Breast epithelium (tissue), 4 donors: ENCODE measurements at places on chromosomes 1 and 21. TPM values are rescaled to one million over a fixed set of nuclear protein-coding genes. Genes with fewer than 3 reads are reported as not detected.

GRCh38 chr1:64223329-64224151 is 20.1 kb downstream of the UBE2U start:
- H3K36me3 ChIP-seq: no peaks in the 10 kb centered on the region
- no peaks in the 10 kb centered on the region for H3K27me3 ChIP-seq
- H3K4me1 ChIP-seq: no peaks in the 10 kb centered on the region

GRCh38 chr1:219489636-219490035 is 123.3 kb downstream of the ZC3H11B start:
- no peak overlapping the region for H3K4me3 ChIP-seq
- no peaks in the 10 kb centered on the region for H3K36me3 ChIP-seq
- no peak for DNase-seq
- H3K27me3 ChIP-seq: no peaks in the 10 kb centered on the region
- H3K4me1 ChIP-seq: no peaks in the 10 kb centered on the region

GRCh38 chr1:78432016-78432415 is 58.8 kb upstream of the PTGFR start:
- H3K4me3 ChIP-seq: no peak overlapping the region
- no peaks in the 10 kb centered on the region for H3K36me3 ChIP-seq
- H3K4me1 ChIP-seq: no peaks in the 10 kb centered on the region
- no peak for DNase-seq
- H3K27ac ChIP-seq: no peak overlapping the region
- H3K27me3 ChIP-seq: no peaks in the 10 kb centered on the region

DNA sequence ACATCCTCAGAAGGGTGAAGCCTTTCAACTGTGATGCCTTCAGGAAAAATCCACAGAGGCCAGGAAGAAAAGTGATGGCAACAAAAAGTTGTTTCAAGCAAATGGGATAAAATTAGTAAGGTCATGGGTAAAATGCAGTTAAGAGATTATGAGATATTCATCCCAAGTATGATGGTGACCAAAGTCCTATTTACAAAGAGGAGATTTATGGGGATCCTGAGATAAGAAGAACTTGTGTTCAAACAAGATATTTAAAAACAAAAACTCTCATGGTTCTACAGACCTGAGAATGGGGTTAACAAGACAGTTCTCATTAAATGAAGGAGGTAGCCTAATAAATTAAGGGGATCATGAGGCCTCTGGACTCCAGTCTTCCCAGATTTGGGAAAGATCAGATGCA is 184.4 kb downstream of the FCRL5 start:
- no peaks in the 10 kb centered on the region for H3K27me3 ChIP-seq
- no peaks in the 10 kb centered on the region for H3K36me3 ChIP-seq
- no peak overlapping the region for H3K27ac ChIP-seq
- no peak overlapping the region for H3K4me3 ChIP-seq
- H3K4me1 ChIP-seq: no peaks in the 10 kb centered on the region
- no peak for DNase-seq

DNA sequence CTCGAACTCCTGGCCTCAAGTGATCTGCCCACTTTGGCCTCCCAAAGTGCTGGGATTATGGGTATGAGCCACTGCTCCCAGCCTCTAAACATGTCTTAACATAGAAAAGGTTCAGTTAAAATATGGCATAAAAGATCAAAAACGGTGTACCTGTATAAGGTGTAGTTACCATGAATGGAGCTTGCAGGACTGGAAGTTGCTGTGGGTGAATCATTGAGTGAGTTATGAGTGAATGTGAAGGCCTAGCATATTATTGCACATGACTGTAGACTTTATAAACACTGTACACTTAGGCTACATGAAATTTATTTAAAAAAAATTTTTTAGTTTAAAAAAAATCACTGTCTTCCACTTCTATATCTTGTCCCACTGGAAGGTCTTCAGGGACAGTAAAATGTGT is 15.7 kb downstream of the ABCD3 start:
- H3K4me1 ChIP-seq: no peaks in the 10 kb centered on the region
- no peak for DNase-seq
- no peak overlapping the region for H3K4me3 ChIP-seq
- H3K27me3 ChIP-seq: no peaks in the 10 kb centered on the region
- H3K36me3 ChIP-seq: no peaks in the 10 kb centered on the region
- H3K27ac ChIP-seq: no peak overlapping the region

DNA sequence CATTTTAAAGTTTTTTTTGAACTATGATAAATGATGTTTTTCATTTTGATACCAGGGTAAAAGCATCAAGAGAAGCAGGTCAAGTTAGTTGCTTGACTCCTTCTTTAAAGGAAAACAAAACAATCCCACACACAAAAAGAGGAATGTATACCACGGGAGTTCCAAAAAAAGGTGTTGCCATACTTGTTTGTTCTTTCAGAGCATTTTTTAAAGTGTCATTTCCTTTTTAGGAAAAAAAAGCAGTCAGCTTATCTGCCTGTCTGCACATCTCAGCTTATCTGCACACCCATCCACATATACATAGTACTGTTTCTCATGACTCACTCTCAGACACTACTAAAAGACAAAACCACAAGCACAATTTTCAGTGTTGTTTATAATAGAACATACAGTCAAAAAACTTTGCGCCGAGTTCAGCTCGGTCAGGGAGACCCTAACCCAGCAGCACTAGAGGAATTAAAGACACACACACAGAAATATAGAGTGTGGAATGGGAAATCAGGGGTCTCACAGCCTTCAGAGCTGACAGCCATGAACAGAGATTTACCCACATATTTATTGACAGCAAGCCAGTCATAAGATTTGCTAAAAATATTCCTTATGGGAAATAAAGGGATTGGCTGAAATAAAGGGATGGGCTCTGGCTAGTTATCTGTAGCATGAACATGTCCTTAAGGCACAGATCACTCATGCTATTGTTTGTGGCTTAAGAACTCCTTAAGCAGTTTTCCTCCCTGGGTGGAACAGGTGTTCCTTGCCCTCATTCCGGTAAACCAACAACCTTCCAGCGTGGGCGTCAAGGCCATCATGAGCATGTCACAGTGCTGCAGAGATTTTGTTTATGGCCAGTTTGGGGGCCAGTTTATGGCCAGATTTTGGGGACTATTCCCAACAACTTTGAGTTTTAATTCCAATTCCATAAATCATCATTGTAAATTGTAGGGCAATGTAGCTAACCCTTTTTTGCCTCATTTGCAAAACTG is 11.4 kb upstream of the MNDA start:
- H3K27ac ChIP-seq: no peak overlapping the region
- H3K4me3 ChIP-seq: no peak overlapping the region
- no peak for DNase-seq
- no peaks in the 10 kb centered on the region for H3K4me1 ChIP-seq
- H3K27me3 ChIP-seq: no peaks in the 10 kb centered on the region

DNA sequence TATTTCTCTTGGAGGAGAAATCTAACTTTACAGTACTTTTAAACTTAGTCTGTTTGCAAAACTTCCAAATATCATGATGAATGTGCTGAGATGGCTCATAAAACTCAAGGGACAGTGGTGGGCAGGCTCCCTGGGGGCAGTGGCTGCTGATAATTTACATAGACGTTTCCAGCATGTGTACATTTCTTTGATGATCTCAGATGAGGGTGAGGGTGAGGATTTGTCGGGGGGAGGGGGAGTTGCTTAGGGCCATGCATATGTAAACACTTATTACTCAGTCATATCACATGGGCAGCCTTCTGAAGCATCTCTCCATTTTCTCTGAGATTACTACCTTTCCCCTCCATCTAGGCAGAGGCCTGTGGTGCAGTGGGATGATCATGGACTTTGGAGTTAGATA is 152.9 kb upstream of the HMGB4 start:
- no peaks in the 10 kb centered on the region for H3K4me1 ChIP-seq
- H3K27me3 ChIP-seq: peaks cover 4% of the 10 kb centered on the region
- H3K27ac ChIP-seq: no peak overlapping the region

- no peak for DNase-seq
- no peaks in the 10 kb centered on the region for H3K27me3 ChIP-seq
- no peak overlapping the region for H3K27ac ChIP-seq
- H3K36me3 ChIP-seq: no peaks in the 10 kb centered on the region
- no peaks in the 10 kb centered on the region for H3K4me1 ChIP-seq
Measured at GRCh38 chr1:119391749-119392148, 23.2 kb downstream of the HAO2 start.

DNA sequence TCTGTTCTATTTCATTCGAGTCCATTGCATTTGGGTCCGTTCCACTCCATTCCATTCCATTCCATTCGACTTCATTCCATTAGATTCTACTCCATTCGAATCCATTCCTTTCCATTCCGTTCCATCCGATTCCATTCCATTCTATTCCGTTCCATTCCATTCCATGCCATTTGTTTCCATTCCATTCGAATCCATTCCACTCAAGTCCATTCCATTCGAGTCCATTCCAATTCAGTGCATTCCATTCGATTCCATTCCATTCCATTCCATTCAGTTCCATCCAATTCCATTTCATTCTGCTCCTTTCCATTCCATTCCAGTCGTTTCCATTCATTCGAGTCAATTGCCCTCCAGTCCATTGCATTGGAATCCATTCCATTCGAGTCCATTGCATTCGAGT is 2603.7 kb upstream of the TPTE start:
- DNase-seq: no peak
- H3K36me3 ChIP-seq: no peaks in the 10 kb centered on the region
- H3K4me1 ChIP-seq: no peaks in the 10 kb centered on the region
- H3K27ac ChIP-seq: no peak overlapping the region
- no peaks in the 10 kb centered on the region for H3K27me3 ChIP-seq
- H3K4me3 ChIP-seq: no peak overlapping the region

DNA sequence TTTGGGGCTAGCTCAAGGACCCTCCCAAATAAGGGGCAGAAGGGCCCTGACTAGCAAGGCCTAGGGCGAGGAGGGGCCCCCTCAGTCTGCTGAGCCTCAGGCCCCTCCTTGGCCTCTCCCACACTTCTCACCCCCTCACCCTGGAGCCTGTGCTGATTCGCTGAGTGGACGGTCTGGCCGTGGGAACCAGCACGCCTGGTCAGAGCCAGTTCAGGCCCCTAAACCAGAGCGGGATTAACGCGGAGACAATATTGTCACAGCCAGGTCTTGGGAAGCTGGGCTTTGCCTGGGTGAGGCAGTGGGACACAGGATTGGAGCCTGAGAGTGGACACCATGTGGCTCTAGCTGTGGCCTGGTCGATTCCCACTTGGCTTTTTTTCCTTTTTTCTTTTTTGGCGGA is 4.8 kb upstream of the FBLIM1 start:
- H3K4me3 ChIP-seq: no peak overlapping the region
- no peak overlapping the region for H3K27ac ChIP-seq
- no peaks in the 10 kb centered on the region for H3K27me3 ChIP-seq
- H3K36me3 ChIP-seq: no peaks in the 10 kb centered on the region
- H3K4me1 ChIP-seq: peaks cover 13% of the 10 kb centered on the region

- H3K36me3 ChIP-seq: no peaks in the 10 kb centered on the region
- H3K4me3 ChIP-seq: no peak overlapping the region
- no peaks in the 10 kb centered on the region for H3K27me3 ChIP-seq
- H3K4me1 ChIP-seq: no peaks in the 10 kb centered on the region
- no peak overlapping the region for H3K27ac ChIP-seq
- DNase-seq: no peak
Measured at GRCh38 chr1:65209005-65209885, 61.2 kb downstream of the AK4 start.

GRCh38 chr1:22503721-22504410 is 52.2 kb downstream of the ZBTB40 start:
- H3K27me3 ChIP-seq: no peaks in the 10 kb centered on the region
- no peaks in the 10 kb centered on the region for H3K4me1 ChIP-seq
- no peak overlapping the region for H3K4me3 ChIP-seq
- no peaks in the 10 kb centered on the region for H3K36me3 ChIP-seq

- no peaks in the 10 kb centered on the region for H3K4me1 ChIP-seq
- H3K27me3 ChIP-seq: no peaks in the 10 kb centered on the region
- no peak for DNase-seq
- peak overlapping the region; percentile 62 for H3K27ac ChIP-seq
Measured at GRCh38 chr1:44036409-44037139, 5.3 kb upstream of the SLC6A9 start.

DNA sequence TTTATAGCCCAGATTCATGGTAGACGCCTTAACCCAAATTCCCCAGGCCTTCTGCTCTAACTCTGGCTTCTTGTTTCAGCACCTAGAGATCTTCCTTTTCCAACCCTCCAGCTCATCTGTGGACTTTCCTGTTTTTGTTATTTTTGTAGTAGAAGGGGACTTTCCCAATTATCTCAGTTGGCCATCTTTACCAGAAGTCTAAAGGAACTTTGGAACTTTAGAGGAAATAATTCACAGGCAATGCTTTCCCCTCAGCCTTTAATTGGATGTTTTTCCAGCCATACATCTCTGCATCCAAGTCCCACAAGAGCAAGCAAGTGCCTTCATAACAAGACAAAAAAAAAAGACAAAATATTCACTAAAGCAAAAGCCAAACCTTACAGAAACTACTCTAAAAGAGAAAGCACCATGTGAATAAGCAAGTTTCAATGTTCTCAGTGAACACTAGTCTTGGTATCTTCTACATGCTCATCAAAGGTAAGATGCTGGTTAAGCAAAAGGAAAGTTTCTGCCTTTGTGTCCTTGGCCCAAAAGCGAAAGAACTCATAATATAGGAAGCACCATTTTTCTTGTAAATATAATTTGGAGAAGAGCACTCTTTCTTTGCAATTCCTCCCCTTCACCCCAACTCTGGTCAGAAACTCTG is 377.3 kb downstream of the SETD4 start:
- H3K4me1 ChIP-seq: peaks cover under 1% of the 10 kb centered on the region
- no peaks in the 10 kb centered on the region for H3K36me3 ChIP-seq
- no peak overlapping the region for H3K27ac ChIP-seq
- no peak for DNase-seq
- H3K4me3 ChIP-seq: no peak overlapping the region
- no peaks in the 10 kb centered on the region for H3K27me3 ChIP-seq

DNA sequence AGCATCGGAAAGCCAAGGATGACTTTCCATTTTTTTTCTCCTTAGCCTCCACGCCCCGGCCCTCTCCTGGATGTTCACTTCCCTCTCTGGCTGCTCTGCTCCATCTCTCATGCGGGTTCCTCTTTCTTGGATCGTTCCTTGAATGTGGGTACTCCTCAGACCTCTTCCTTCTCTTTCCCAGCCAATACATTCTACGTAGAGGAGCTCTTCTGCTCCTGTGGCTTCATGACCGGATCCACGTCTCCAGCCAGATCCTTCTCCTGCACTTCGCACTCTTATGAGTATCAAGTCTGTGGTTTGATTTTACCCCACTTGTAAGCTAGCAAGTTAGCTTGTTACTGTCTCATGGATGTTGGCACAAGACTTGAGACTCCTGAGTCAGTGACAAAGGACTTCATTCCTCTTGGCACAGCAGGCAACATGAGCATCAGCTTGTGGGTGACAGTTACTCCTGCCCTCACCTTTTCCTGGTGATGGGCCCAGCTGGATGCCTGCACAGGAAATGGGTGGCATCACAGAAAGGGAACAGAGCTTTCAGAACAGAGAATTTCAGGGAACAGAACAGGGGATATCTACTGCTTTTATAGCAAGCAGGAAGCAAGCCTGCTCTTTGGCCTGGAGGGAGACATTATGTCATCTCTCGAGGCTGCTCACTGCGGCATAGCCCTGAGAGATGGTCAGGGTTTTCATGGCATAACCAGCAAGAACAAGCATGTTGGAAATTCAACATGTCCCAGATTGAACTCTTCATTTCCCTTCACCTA is 100.1 kb upstream of the KIF26B start:
- no peak for DNase-seq
- H3K36me3 ChIP-seq: no peaks in the 10 kb centered on the region
- H3K27me3 ChIP-seq: no peaks in the 10 kb centered on the region
- no peak overlapping the region for H3K27ac ChIP-seq
- H3K4me1 ChIP-seq: no peaks in the 10 kb centered on the region

Gene PLEKHN1
- 1.6 TPM for total RNA-seq

Gene NT5C1A
- total RNA-seq: 0.29 TPM

Gene FCRL2
- under 0.01 TPM for total RNA-seq

Gene WDR77
- total RNA-seq: 22.7 TPM

Gene LINGO4
- total RNA-seq: 0.16 TPM

Gene PTGFR
- total RNA-seq: 2.3 TPM

Gene LYPD8
- not detected for total RNA-seq

Gene TMEM82
- not detected for total RNA-seq
